ENCODE measurements at places on chromosomes 7 and 10.

- DNase-seq: no peak
These were observed 311.0 kb upstream of the IMMP2L start for GRCh38 chr7:111873326-111873646.

GRCh38 chr10:77594471-77594783, 43.2 kb downstream of the KCNMA1 start:
- DNase-seq: no peak

DNA sequence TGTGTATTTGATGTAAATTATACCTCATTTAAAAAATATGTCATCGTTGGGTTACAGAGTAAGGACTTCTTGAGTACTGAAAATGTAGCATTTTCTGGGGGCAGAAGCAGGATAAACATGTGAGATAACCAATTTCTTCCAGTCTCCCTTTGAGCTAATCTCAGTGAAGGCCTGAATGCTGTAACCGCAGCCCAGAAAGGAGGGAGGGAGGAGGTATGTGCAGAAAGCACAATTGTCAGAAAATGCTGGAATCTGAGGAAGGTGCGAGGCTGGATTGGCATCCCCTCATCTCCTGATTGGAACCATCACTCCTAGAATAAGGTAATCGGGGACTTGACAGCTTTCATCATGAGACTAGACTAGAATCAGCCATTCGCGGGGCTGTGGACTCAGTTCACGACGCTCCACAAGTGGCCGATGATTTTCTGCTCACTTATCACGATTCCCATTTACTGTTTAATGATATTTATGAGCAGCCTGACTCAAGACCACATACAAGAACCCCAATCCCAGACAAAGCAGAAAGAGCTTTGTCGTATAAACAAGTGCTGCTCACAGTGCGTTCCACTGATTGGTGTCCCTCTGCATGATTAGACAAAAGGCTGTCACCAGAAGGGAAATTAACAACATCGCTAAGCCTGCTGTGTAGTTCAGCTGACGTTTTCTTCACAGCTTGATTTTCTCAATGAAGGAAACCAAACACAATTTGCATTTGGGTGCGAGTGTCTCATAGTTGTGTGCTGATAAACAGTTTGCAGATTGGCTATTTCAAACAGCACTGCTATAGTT, 93.2 kb downstream of the SVIL start:
- no peak for DNase-seq

GRCh38 chr10:3972460-3973301, 187.7 kb upstream of the KLF6 start:
- DNase-seq: no peak

- DNase-seq: no peak
These were observed 149.4 kb upstream of the MKI67 start for GRCh38 chr10:128275388-128276177.

- DNase-seq: peak; percentile 63
These were observed 1.7 kb upstream of the MYO1G start for GRCh38 chr7:44980393-44981034.

DNA sequence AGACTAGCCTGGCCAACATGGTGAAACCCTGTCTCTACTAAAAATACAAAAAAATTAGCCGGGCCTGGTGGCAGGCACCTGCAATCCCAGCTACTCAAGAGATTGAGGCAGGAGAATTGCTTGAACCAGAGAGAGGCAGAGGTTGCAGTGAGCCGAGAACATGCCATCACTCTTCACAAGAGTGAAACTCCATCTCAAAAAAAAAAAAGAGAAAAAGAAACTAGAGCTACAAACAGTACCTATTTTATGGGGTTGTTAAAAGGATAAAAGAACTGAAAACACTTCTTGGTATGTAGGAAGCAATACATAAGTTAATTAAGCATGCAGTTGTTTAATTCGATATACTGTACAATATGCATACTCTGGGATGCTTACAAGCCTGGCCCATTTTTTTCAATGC, 216.9 kb downstream of the SORCS1 start:
- no peak for DNase-seq

DNA sequence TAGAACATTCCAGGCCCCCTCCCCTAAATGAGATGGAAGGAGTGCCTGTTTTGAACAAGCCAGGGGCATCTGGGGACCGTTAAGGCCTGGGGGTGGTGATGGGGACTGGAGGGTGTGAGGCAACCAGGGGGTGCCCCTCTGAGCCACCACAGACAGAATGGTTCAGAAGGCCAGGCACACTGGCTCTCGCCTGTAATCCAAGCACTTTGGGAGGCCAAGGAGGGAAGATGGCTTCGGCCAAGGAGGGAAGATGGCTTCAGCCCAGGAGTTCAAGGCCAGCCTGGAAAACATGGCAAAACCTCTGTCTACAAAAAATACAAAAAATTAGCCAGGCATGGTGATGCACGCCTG, 173.2 kb upstream of the TNRC18 start:
- no peak for DNase-seq

DNA sequence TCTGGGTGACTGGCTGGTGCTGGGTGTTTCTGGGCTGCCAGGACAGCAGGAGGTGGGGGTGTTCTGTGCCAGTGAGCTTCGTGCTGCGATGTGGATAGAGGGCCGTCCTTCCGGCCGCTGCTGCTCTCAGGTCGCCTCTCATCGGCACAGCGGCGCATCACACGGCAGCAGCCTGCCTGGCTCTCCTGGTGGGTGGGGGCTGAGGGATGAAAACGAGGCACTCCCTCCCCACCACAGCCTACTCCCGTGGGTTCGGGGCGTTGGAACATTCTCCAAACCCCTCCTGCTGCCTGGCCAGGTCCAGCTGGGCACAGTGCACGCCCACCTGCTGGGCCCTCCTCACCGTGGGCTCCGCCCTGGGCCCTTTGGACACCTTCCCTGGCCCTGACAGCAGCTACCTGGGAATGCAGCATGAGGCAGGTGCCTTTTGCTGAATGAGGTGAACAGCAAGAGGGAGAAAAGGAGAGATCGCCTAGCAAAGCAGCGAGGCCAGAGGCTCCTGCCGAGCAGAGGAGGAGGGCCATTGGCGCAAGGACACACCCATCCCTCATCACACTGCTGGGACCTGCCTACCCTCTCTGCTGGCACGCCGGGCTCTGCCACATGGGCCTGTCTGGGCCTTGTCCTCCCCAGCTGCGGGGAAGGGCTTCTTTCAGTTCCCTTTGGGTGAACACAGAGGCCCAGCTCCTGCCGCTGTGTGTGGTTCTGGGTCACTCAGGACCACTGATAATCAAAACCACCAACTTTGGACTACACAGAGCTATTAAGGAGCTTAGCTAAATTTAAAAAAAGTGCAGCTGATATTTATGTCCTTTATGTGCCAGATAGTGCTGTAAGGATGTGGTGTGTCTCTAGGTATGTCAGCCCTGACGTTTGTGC, 33.4 kb downstream of the INPP5A start:
- peak; percentile 62 for DNase-seq

GRCh38 chr10:6200734-6201515, 1.8 kb upstream of the PFKFB3 start:
- peak; percentile 30 for DNase-seq

DNA sequence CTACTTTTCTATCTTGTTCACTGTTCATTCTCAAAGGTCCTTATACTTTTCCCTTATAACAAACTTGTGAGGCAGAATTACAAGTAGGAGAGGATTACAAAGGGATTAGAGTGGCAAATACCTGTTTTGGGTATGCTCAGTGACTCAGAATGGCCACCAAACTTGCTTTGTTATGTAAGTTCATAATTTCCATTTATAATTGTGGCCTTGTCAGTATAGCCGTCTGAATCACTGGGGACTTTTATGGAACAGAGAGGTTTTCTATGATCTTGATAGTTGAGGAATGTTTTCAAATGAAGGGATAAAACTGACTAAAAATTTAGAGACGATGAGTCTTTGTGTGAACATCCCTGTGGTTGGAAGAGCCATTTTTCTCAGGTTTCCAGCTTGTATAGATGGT, 116.2 kb downstream of the SND1 start:
- no peak for DNase-seq

GRCh38 chr7:149280151-149280550, 18.2 kb downstream of the ZNF783 start:
- DNase-seq: no peak

- DNase-seq: no peak
These were observed 13.6 kb downstream of the DGKB start for GRCh38 chr7:14888962-14889361.

DNA sequence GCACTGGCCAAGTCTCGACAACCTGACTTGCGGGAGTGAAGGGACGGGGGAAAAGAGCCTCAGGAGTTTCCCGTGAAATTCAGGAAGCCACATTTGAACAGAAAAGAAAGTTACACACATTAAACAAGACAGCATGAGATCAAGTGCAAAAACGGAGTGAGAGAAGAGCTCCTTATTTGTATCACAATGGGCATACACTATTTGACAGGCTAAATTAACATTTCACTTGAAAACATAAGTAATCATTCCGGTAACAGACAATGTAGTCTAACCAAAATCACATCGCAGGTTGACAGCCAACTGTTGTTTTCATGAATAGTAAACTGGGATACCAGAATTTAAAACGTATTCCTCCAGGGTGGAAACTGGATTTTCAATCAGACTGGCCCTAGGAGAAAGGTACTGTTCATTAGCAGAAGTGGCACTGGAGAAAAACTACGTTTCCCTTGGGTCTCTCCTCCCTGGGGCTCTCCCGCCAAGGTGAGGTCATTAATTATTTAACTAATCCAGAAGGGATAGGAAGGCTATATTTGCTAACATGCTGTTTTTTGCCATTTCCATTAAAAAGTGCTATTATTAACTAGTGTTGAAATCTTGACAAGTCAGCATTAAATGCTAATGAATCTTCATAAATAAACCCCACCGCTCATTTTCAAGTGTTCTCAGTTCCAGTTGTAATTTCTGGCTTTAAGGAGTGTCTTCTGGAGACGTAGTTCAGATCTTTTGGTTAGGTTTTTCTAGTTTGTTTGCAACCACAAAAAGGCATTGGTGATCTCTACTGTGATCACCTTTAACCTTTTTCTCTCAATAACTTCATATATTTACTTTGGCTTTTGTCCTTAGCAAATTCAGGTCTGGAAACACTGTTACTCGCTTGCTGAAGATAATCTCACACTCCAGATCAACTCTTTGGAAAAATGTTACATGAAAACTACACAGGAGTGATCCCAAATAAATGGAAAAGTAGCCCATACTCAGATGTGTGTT, 25.1 kb downstream of the RHEB start:
- DNase-seq: no peak

DNA sequence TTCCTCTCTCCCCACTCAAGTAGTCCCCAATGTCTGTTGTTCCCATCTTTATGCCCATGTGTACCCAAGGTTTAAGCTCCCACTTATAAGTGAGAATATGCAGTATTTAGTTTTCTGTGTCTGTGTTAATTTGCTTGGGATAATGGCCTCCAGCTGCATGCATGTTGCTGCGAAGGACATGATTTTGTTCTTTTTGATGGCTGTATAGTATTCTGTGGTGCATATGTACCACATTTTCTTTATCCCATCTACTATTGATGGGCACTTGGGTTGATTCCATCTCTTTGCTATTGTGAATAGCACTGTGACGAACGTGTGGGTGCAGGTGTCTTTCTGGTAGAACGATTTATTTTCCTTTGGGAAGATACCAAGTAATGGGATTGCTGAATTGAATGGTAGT, 170.2 kb upstream of the AUTS2 start:
- DNase-seq: no peak

DNA sequence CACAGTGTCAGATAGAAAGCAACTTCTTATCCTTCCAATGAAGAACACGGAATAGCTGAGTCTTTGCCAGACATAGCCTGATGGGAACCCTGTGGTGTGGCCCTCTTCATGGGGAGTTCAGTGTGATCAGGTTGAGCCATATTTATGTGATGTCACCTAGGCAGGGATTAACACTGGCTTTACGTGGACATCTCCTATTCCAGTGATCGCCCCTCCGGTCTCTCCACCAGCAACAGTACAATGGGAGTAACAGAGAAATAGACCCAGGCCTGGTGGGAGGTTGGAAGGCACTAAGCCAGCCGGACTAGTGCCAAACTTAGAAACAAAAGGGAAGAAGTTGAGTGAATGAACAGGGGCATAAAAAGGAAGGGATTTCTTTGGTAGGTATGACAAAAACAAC, 358.1 kb downstream of the PRPF18 start:
- no peak for DNase-seq

DNA sequence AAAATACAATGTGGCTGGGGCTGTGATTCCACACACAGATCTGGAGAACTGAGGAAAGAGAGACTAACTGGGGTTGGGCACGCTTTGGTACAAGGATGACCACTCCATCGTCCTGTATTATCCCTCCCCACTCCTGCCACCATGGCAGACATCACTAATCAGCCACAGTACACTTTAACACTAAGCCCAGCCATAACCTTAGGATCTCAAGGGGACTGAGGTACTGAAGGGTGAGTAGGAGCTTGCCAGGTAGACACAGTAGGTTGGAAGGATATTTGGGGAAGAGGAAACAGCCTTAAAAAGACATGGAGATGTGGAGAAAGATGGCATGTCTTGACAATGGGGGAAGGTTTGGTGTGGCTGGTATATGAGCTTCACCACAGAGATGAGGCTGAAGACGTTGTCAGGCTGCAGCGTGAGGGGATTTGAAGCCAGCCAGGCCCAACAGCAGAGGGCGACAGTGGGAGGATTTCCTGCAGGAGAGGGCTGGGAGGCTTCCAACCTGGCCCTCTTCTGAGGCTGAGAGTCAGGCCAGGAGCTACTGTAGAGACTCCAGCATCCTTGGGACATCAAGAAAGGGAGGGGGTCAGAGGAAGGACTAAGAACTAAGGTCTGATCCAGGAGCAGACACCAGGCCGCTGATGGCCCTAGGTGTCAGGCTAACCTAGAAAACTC, 58.6 kb upstream of the COL13A1 start:
- DNase-seq: no peak

- peak; percentile 81 for DNase-seq
These were observed 82.4 kb upstream of the NME8 start for GRCh38 chr7:37765872-37766525.

DNA sequence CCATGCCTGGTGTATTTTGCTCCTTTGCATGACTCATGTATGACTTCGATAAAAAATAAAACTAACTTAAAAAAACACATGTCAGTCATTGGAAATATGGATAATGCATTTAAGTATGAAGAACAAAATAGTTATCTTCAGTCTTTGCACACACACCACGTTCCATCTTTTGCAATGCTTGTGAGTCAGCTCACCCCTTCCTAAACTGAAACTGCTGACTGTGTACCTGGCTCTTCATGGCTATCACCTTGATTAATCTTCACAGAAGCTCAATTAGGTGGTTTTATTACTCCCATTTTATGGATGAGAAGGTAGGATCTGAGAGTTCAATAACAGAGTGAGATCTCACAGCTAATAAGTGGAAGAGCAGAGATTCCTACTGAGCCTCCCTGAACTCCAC, 79.5 kb downstream of the CARD11 start:
- no peak for DNase-seq
